ENCODE measurements at places on chromosomes 11 and 22. TPM values are rescaled to one million over a fixed set of nuclear protein-coding genes. Genes with fewer than 3 reads are reported as not detected.

The UBQLN3 gene
- total RNA-seq = not detected

The DEUP1 gene
- not detected for total RNA-seq

The SOX6 gene
- not detected for total RNA-seq

The MISFA gene
- not detected for total RNA-seq

The EXPH5 gene
- not detected for total RNA-seq

The GUCY1A2 gene
- not detected for total RNA-seq

The OR52E8 gene
- not detected for total RNA-seq

The ASCL2 gene
- total RNA-seq = not detected

The CCDC87 gene
- total RNA-seq = 0.17 TPM

The TPBGL gene
- total RNA-seq = not detected

The ACTN3 gene
- 0.15 TPM for total RNA-seq

The C1QTNF4 gene
- not detected for total RNA-seq

The HEPN1 gene
- total RNA-seq = not detected

The ANO5 gene
- not detected for total RNA-seq

The TTC28 gene
- 0.24 TPM for total RNA-seq

The NCF4 gene
- total RNA-seq = 121 TPM

The RIMBP3B gene
- total RNA-seq = 1.1 TPM

The ABCG4 gene
- total RNA-seq = not detected

The SCUBE1 gene
- not detected for total RNA-seq

The C11orf42 gene
- total RNA-seq = not detected

The ANO9 gene
- total RNA-seq = 28.2 TPM

The ETS1 gene
- total RNA-seq = 503 TPM

The SAA1 gene
- not detected for total RNA-seq

The CAPRIN1 gene
- 298 TPM for total RNA-seq
